Type B pancreatic cell (in vitro differentiated cells): ENCODE measurements at places on chromosomes 1 and 21. TPM values are rescaled to one million over a fixed set of nuclear protein-coding genes. Genes with fewer than 3 reads are reported as not detected.
A peak's percentile ranks its signal among the peaks of the same experiment; 100 is the strongest.

The OR2L13 gene
- not detected in 2 replicates for total RNA-seq

The SHISAL2A gene
- total RNA-seq, result not detected in 2 replicates

The TNFRSF4 gene
- 0.31 TPM in 1 of 2 replicates, not detected in the other for total RNA-seq

The IL20 gene
- total RNA-seq, result not detected in 2 replicates

The NHLH2 gene
- total RNA-seq, result 0.26 and 1.1 TPM in 2 replicates

The BARHL2 gene
- total RNA-seq, result 14.8 TPM in 1 of 2 replicates, not detected in the other

The HCN3 gene
- total RNA-seq, result 9.5 and 10.6 TPM in 2 replicates

The VAV3 gene
- 10.0 and 12.3 TPM in 2 replicates for total RNA-seq

The PLEKHG5 gene
- total RNA-seq, result 28.5 and 30.6 TPM in 2 replicates

The NBPF3 gene
- 13.6 and 13.7 TPM in 2 replicates for total RNA-seq

The C1orf87 gene
- total RNA-seq, result not detected in 2 replicates

The CGN gene
- 29.0 and 52.8 TPM in 2 replicates for total RNA-seq

The RGS7 gene
- 2.2 and 2.5 TPM in 2 replicates for total RNA-seq

The ATAD3C gene
- total RNA-seq, result 1.8 and 2.4 TPM in 2 replicates

DNA sequence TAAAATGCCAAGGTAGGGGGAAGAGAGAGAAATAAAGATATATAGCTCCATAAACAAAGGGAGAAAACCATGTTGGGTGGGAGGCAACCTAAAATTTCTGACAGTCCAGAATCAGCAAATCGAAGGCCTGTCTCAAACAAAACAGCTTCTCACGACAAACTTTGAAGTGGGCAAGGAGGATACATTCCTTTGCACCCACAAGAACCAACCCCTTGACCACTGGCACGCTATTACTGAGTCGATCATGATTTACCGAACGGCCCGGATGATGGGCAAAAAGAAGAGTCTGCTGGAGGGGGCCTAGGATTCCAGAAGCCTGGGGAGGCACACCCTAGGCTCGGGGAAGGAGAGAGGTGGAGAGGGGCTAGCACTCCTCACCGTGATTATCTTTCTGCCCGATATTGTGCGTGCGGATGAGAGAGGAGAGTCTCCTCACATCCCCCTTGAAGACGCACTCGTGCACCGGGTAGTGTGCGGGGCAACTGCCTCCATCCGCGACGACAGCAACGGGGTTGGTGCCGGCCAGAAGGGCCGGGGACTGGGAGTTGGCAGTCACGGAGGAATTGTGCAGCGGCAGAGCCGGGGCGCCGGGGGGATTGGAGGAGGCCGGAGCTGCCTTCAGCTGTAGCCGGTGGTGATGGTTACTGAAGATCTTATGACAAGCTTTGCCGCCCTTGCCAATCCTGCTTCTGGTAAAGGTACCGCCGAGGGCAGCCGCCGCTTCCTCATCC is 756 bp downstream of the ANKRD13C start:
- H3K36me3 ChIP-seq, result no peaks in the 10 kb centered on the region
- DNase-seq, result no peak
- peaks cover 20% of the 10 kb centered on the region for H3K4me1 ChIP-seq
- peak overlapping the region; percentile 97 for H3K27ac ChIP-seq

DNA sequence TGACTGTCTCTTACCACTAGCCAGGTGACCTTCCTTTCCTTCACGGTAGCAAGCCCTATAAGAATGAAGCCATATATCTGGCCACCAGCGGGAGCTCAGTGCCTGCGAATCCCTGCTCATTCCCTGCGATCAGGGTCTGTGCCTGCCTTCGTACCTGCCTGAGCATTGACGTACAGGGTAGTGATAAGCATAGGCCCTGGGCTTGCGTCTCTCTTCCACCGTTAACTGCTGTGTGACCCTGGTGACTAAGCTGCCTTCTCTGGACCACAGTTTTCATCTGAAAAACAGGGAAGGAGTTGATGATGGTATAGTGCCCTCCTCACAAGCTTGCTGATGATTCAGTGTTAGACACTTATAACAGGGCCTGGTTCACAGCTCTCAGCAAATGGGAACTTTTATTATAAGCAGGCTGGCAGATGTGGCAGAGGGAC is 4.1 kb downstream of the ZC3H12A start:
- H3K4me3 ChIP-seq, result peak overlapping the region; percentile 31
- H3K27me3 ChIP-seq, result peaks cover 6% of the 10 kb centered on the region
- no peak for DNase-seq

DNA sequence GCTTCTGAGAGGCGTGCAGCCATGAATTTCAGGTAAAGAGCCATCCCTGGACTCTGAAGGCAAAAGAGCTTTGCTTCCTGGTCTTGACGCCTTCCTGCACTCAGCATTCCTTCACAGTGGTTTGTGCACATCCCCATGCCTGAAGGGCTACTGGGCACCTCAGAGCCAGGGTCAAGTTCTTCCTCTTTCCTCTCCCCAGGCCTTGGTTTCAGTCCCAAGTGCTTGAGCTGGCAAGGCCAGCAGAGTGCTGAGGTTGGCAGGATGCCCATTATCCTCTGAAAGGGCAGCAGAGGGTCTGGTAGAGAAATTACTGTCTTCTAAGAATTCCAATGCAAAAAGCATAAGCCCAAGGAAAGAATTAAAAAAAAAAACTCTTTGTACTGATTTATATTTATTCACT is 1064.9 kb downstream of the TTLL7 start:
- peaks cover 12% of the 10 kb centered on the region for H3K4me1 ChIP-seq
- no peak for DNase-seq
- no peak overlapping the region for H3K4me3 ChIP-seq

- no peak overlapping the region for H3K4me3 ChIP-seq
- no peaks in the 10 kb centered on the region for H3K4me1 ChIP-seq
- no peaks in the 10 kb centered on the region for H3K36me3 ChIP-seq
Observed at GRCh38 chr1:231705806-231706760, 79.5 kb downstream of the DISC1 start.

DNA sequence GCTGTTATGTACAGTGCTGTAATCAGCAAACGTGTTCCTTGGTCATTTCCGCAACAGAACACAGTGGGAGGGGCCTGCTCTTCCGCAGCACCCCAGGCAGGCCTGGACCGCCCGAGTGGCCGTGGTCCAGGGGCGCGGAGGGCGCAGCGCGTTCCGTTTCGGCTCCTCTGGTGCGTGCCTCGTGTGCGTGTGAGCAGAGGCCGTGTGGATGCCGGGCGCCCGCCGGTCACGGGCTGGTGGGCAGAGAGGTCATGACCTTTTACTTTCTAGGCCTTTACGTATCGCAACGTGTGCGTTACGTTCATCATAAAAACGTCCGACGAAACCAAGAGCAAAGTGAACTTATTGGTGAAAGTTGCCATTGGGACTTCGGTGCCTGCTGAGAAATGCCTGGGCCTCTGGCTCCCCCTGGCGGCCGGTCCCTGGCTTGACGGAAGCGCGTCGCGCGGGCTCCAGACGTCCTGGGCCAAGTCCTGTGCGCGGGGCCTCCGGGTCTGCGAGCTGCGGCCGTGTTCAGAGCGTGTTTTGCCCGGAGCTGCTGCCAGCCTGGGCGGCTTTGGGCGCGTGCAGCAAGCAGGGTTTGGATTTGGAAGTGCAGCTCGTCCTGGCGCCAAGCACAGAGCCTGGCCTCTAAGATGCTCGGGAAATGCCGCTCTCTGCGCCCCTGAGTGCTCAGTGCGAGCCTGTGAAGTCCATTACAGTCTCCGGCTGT is 34.4 kb downstream of the COL18A1 start:
- H3K27ac ChIP-seq, result no peak overlapping the region
- DNase-seq, result peak; percentile 87
- H3K4me3 ChIP-seq, result no peak overlapping the region
- H3K27me3 ChIP-seq, result no peaks in the 10 kb centered on the region
- H3K36me3 ChIP-seq, result no peaks in the 10 kb centered on the region
- peaks cover 15% of the 10 kb centered on the region for H3K4me1 ChIP-seq

GRCh38 chr1:199029401-199029800 is 390.6 kb downstream of the PTPRC start:
- no peak overlapping the region for H3K4me3 ChIP-seq
- H3K36me3 ChIP-seq, result no peaks in the 10 kb centered on the region
- DNase-seq, result no peak
- no peaks in the 10 kb centered on the region for H3K4me1 ChIP-seq
- H3K27ac ChIP-seq, result no peak overlapping the region

- H3K4me1 ChIP-seq, result peaks cover 17% of the 10 kb centered on the region
- no peaks in the 10 kb centered on the region for H3K27me3 ChIP-seq
- no peak overlapping the region for H3K4me3 ChIP-seq
- no peak for DNase-seq
Observed at GRCh38 chr1:229012823-229013222, 258.1 kb upstream of the RAB4A start.

GRCh38 chr1:239025223-239025622 is 361.1 kb upstream of the CHRM3 start:
- H3K36me3 ChIP-seq, result no peaks in the 10 kb centered on the region
- no peak overlapping the region for H3K27ac ChIP-seq
- no peak overlapping the region for H3K4me3 ChIP-seq
- H3K4me1 ChIP-seq, result no peaks in the 10 kb centered on the region
- no peaks in the 10 kb centered on the region for H3K27me3 ChIP-seq

- H3K27me3 ChIP-seq, result no peaks in the 10 kb centered on the region
- no peak overlapping the region for H3K4me3 ChIP-seq
- H3K27ac ChIP-seq, result no peak overlapping the region
- no peaks in the 10 kb centered on the region for H3K36me3 ChIP-seq
- H3K4me1 ChIP-seq, result peaks cover 22% of the 10 kb centered on the region
Observed at GRCh38 chr1:91243171-91243570, 161.5 kb downstream of the HFM1 start.

- H3K36me3 ChIP-seq, result peaks cover 26% of the 10 kb centered on the region
- H3K27ac ChIP-seq, result no peak overlapping the region
- no peaks in the 10 kb centered on the region for H3K27me3 ChIP-seq
- no peak overlapping the region for H3K4me3 ChIP-seq
Observed at GRCh38 chr1:36247538-36247937, 23.3 kb downstream of the THRAP3 start.

- peak overlapping the region; percentile 58 for H3K4me3 ChIP-seq
- no peaks in the 10 kb centered on the region for H3K36me3 ChIP-seq
- no peak for DNase-seq
- H3K27me3 ChIP-seq, result peaks cover 5% of the 10 kb centered on the region
- H3K4me1 ChIP-seq, result peaks cover 20% of the 10 kb centered on the region
- H3K27ac ChIP-seq, result peak overlapping the region; percentile 74
Observed at GRCh38 chr1:16984717-16985116, 4.3 kb upstream of the MFAP2 start.

- no peaks in the 10 kb centered on the region for H3K4me1 ChIP-seq
- no peak overlapping the region for H3K4me3 ChIP-seq
- DNase-seq, result no peak
- H3K27me3 ChIP-seq, result no peaks in the 10 kb centered on the region
- no peak overlapping the region for H3K27ac ChIP-seq
Observed at GRCh38 chr1:247304031-247304430, 27.6 kb downstream of the ZNF496 start.

DNA sequence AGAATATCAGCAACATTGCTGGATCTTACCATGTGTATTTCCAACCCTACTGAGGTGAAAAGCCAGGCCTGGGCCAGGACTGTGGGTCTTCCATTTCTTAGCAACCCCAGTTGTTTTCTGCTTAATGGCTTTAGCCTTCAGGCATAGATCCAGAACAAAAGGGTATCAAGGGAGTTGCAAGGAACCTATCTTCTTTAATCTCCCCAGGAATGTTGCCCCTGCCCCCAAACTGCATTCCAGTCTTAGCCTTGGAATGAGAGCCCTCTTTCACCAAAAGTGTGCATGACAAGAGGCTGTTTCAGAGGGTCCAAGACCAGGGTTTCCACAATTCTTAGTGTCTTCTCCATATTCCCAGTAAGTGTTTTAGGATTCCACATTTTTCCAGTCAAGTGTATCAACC is 87.9 kb upstream of the SOX13 start:
- peaks cover 5% of the 10 kb centered on the region for H3K4me1 ChIP-seq
- peak overlapping the region; percentile 68 for H3K27ac ChIP-seq
- no peaks in the 10 kb centered on the region for H3K27me3 ChIP-seq
- peak overlapping the region; percentile 44 for H3K4me3 ChIP-seq

DNA sequence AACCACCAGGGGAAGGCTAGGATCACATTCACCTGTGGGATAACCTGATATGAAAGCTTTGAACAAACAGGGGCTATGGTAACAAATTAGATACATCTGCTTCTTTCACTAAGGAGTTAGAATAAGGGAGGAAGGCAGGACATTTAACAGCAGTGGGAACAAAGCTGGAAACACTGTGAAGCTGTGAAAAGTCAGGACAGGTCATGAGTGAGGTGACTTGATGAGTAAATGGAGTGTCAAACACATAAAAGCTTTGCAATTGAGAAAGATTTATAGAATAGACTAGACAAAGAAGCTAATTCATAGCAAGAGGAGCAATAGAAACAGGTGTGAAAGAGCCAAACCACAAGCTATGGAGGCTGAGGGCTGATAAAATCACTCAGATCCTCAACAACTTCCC is 110.0 kb downstream of the ASTN1 start:
- DNase-seq, result no peak
- H3K4me1 ChIP-seq, result peaks cover 11% of the 10 kb centered on the region
- no peak overlapping the region for H3K4me3 ChIP-seq
- peaks cover 6% of the 10 kb centered on the region for H3K36me3 ChIP-seq

- no peaks in the 10 kb centered on the region for H3K27me3 ChIP-seq
- no peak for DNase-seq
- peak overlapping the region; percentile 39 for H3K4me3 ChIP-seq
- peak overlapping the region; percentile 63 for H3K27ac ChIP-seq
- peaks cover 21% of the 10 kb centered on the region for H3K4me1 ChIP-seq
- H3K36me3 ChIP-seq, result no peaks in the 10 kb centered on the region
Observed at GRCh38 chr21:38181096-38181495, 75.7 kb upstream of the KCNJ15 start.

GRCh38 chr1:94768036-94768435 is 52.1 kb upstream of the SLC44A3 start:
- no peak overlapping the region for H3K4me3 ChIP-seq
- H3K27ac ChIP-seq, result no peak overlapping the region
- H3K36me3 ChIP-seq, result peaks cover 4% of the 10 kb centered on the region
- H3K4me1 ChIP-seq, result peaks cover 13% of the 10 kb centered on the region
- no peaks in the 10 kb centered on the region for H3K27me3 ChIP-seq

GRCh38 chr1:241079459-241079858 is 277.5 kb downstream of the RGS7 start:
- peaks cover 11% of the 10 kb centered on the region for H3K4me1 ChIP-seq
- no peaks in the 10 kb centered on the region for H3K36me3 ChIP-seq
- no peak for DNase-seq
- H3K27ac ChIP-seq, result no peak overlapping the region
- H3K27me3 ChIP-seq, result no peaks in the 10 kb centered on the region

- no peak overlapping the region for H3K27ac ChIP-seq
- peak overlapping the region; percentile 83 for H3K4me3 ChIP-seq
- DNase-seq, result no peak
- peaks cover 96% of the 10 kb centered on the region for H3K27me3 ChIP-seq
- peaks cover 21% of the 10 kb centered on the region for H3K4me1 ChIP-seq
Observed at GRCh38 chr1:18642278-18643095, 11.8 kb downstream of the PAX7 start.
